ENCODE measurements at places on chromosomes 16 and 17.

DNA sequence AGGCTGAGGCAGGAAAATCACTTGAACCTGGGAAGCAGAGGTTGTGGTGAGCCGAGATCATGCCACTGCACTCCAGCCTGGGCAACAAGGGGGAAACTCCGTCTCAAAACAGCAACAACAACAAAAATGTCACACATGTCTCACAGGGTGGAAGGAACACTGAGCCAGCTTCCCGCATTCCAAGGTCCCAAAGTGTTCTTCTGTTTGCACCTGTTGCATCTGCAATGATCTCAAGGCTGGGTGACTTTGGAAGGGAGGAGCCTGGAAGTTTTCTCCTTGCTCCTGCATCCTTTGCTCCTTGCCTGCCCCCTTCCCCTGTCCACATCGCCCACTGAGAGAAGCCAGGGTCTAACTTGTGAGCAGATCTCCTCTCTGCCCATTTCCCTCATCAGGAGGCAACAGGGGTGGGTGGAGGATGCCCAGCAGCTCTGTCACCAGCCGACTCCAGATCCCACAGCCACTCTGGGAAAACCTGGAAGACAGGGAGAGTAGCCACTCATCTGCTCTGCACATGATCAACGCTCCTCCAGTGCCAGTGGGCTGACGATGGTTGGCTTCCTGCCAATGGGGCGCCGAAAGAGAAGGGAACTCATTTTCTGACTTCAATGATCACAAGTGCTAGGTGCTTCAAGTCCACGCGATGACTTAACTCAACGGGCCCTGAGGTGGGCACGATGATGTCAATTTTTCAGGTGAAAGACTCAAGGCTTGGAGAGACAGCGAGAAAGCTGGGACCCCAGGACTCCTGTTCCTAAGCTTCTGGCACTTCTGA is 12.6 kb downstream of the CHST6 start:
- DNase-seq, result no peak

GRCh38 chr16:69535123-69536050 is 30.4 kb upstream of the NFAT5 start:
- no peak for DNase-seq

GRCh38 chr17:13540546-13540945 is 61.2 kb downstream of the HS3ST3A1 start:
- DNase-seq, result no peak

DNA sequence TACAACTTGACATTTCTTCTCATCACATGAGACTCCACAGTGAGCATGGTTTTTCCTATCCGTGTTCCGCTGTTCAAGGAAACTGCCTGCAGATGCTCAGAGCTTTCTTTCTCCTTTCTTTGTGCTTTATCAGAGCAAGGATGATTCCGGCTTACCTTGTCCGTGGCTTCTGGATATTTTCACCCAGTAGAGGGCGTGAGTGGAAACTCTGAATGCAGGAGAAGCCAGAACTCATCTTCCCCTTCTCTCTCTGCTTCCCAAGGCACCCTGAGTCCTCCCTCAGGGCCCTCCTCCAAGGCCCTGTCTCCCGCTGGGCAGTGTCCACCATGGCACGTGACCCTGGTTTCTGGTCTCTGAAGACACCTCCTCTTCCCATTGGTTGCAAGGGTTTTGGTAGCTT is 721.1 kb upstream of the RBFOX1 start:
- no peak for DNase-seq

DNA sequence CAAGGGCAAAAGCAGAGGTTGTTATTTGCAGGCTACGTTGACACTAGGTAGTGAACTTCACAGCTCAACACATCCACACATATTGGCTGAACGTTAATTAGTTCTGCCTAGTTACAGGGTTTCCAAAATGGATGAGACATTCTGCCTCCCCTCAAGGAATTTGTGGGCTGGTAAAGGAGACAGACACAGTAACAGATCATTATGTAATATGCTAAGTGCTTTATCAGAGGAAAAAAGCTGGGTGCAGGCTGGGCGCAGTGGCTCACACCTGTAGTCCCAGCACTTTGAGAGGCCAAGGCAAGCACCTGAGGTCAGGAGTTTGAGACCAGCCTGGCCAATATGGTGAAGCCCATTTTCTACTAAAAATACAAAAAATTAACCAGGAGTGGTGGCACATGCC is 26.2 kb downstream of the BMERB1 start:
- DNase-seq, result no peak

GRCh38 chr17:48373883-48374282 is 56.1 kb downstream of the SKAP1 start:
- no peak for DNase-seq

- DNase-seq, result no peak
Observed at GRCh38 chr16:8967132-8967821, 3.6 kb upstream of the USP7 start.

GRCh38 chr16:78183437-78184237 is 84.2 kb downstream of the WWOX start:
- DNase-seq, result no peak

- no peak for DNase-seq
Observed at GRCh38 chr16:83100679-83101078, 473.9 kb downstream of the CDH13 start.

- no peak for DNase-seq
Observed at GRCh38 chr17:7010523-7010922, 1.9 kb upstream of the RNASEK start.

- DNase-seq, result no peak
Observed at GRCh38 chr16:629833-630248, 944 bp upstream of the WFIKKN1 start.

GRCh38 chr17:37299257-37299980 is 76.4 kb upstream of the C17orf78 start:
- DNase-seq, result no peak

- DNase-seq, result no peak
Observed at GRCh38 chr16:73616770-73617169, 568.8 kb upstream of the ZFHX3 start.

DNA sequence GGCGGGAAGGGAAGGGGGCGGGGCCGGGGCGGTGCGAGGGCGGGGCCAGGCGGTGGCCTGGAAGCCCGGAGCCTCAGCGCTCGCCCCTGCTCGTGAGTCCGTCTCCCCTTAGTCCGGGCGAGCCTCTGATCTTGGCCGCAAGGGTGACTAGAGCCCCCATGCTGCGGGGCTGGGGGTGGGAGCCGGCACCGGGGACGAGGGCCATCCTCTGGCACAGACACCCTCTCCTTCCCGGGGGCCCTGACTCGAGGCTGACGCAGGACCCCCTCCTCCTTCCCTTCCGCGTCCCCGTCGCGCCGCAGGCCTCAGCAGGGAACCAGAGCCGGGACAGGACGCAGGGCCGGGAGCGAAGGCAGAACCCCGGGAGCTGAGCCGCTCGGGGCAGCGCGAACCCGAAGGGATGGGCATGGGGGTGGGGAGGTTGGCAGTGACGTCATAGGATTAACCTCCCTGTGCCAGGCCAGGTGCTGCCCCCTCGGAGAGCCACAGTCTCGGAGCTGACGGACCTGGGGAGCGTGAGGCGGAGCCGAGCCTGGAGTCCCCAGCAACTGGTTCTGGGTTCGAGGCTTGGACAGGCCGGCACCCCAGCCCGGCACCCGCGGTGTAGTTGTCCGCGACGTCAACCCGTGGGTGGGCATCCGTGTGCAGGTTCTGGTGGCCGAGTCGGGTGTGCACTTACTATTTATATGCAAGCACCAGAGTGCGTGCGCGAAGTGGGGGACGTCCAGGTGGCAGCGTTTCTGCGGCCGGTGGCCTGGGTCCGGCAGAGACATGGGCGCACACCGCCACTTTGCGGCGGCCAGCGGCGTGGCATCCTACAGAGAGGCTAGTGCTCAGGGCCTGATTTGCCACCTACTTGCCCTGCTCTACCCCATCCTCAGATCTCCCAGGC is 503 bp upstream of the PLCD3 start:
- DNase-seq, result peak; percentile 87

DNA sequence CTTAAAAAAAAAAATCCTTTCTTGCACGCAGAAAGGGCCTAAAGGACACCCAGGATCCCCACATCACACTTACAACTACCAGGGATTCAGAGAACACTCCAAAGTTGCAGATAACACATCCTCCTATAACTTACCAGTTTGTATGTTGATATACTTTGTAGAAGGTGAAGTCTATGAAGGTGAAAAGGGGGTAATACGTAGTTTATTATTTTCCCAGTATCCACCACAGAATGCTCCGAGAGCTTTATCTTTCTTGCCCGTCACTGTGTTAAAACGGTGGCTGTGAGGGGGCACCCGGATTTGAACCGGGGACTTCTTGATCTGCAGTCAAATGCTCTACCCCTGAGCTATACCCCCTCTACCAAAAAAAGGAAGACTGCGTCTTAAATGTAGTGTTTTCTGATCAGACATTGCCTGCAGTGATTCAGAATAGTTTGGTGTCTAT is 7.9 kb upstream of the RPL23 start:
- no peak for DNase-seq

DNA sequence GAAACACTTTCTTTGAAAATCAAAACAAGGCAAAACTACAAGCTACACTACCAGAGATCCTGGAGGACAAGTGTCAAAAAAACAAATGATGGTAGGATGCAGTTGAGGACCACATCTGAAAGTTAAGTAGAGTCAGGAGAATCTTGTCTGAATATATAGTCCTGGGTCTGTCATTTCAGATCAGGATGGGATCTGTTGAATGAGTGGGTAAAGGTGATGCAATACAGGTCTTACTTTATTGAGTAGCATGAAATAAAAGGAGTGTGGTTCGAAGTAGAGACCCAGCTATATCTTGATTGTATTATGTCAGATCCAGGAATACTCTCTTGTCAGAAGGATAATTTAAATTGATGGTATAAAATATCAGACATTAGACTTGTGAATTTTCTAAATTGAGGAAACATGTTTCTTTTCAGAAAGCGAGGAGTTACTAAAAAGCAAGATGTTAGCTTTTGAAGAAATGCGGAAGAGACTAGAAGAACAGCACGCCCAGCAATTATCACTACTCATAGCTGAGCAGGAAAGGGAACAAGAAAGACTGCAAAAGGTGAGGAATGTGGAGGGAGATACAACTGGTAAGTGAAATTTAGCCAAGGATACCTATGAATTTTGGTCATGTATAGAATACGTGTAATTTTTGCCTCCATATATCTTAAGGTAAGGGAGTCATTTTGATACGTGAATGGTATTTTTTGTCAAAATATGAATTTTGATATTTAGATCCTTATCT is 15.1 kb upstream of the VPS35L start:
- DNase-seq, result no peak

DNA sequence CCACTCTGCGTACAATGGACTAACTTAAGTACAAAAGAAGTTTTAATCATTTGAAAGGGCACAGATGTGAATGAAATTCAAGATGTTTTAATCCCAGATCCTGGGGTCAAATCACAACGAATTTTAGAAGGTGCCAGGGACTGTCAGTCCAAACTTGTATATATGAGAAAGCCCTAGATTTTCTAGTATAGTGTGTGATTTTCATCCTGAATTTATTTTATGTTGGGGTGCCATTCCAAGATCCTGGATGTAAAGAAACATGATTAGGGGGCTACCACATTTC is 64.3 kb downstream of the TUBD1 start:
- DNase-seq, result no peak

- no peak for DNase-seq
Observed at GRCh38 chr17:62995377-62995885, 29.4 kb downstream of the TANC2 start.

GRCh38 chr16:27511657-27512448 is 37.9 kb downstream of the GTF3C1 start:
- DNase-seq, result no peak

DNA sequence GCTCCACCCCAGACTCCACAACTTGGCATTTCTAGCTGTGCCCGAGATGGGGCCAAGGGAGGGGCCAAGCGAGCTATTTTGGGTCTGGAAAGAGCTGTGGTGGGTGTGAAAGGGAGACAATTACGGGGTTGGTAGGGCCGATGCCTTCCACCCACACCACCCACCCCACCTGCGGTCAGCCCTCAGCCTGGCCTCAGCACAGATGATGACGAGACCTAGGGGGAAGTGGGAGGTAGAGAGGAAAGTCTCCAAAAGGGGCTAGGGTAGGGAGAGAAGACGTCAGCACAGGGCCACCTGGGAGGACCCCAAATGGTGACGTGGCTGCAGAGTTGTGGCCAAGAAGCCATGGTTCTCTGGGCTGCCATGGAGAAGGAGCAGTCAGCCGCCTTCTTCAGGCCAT is 83.1 kb downstream of the SDK2 start:
- DNase-seq, result no peak

GRCh38 chr16:53065461-53066061 is 10.8 kb downstream of the CHD9 start:
- no peak for DNase-seq

DNA sequence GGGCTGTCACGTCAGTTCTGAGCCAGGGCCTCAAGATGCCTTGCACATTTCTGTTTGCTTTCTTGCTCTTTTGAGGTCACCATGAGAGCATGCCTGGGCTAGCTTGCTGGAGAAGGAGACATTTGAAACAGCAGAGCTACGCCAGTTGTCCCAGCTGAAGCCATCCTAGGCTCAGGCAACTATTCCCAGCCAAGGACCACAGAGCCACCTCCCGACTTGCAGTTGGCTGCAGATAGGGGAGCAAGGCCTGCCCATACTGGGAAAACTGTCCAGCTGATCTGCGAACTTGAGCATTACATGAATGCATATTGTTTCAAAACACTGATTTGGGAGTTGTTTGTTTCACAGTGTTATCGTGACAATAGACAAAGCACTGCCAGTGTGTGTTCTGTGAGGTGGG is 340.8 kb downstream of the XYLT1 start:
- DNase-seq, result no peak

DNA sequence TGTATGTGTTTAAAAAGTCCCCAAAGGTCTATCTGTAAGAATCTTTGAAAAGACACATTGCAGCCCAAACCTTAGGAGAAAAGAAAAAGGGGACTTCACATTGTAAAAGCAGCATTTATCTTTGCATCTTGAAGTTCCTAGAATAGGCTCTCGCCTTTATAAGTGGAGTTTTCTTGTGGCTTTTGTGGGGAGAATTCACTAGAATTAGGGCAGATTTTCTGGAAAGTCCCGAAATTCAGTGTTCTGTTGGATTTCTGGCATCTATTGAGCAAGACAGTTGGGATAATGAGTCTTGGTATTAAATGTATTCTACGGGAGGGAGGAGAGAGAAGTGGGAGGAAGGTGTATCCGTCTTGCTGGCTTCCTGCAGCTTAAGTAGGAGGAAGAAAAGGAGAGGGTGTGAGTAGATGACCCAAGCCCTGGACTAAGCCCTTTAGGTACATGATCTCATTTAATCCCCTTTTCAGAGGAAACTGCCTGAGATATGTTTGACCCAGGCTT is 62.6 kb downstream of the PRKCA start:
- no peak for DNase-seq

DNA sequence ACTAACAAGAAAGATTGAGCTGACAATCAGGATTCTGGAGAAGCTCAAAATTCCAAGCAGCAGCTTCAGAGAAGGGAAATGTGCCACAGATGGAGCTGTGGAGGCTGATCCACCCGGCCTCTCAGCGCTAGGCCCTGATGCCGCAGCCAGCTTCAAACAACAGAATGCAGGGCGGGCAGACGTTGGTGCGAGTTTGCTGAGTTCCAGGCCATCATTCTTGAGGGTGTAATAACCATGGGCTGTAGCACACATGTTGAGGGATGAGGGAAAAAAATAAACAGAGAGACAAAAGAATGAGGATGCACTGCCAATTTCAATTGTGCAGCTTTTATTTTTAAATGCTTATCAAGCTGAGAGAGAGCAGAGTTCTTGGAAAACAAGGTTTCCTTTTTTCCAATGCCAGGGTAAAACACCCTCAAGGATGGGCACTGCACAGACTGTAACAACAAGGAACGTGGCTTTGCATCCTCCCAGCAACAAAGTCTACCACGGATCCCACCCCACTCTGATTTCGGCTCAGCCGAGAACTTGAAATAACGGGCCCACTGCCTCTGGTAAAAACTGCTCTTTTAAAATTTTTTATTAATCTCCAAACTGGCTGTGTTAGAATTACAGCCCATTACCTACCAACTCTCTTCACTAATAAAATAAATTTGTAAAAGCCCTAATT is 90.2 kb downstream of the SMG6 start:
- no peak for DNase-seq

- DNase-seq, result peak; percentile 75
Observed at GRCh38 chr16:56610017-56610608, 1.7 kb downstream of the MT2A start.
